KBM-7 (cell line): ENCODE measurements at places on chromosomes 3 and 15.

DNA sequence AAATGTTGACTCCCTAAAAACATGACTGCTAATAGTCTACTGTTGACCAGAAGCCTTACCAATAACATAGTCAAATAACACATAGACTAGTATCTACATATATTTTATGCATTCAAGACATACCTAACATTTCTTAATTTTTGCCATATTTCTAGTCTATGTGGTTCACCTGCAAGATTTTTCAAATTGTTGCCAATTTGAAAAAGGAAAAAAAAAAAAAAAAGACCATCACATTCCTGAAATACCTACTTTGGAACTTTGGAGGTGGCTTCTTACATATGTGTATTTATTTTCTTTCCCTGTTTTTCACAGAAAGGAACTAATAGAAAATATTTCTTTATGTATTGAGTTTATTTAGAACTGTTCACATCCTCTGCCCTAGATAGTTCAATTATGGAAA lies 13.4 kb upstream of the ATP13A3 start:
- DNase-seq: no peak

- no peak for DNase-seq
Observed at GRCh38 chr15:78419367-78419766, 18.6 kb upstream of the IREB2 start.

DNA sequence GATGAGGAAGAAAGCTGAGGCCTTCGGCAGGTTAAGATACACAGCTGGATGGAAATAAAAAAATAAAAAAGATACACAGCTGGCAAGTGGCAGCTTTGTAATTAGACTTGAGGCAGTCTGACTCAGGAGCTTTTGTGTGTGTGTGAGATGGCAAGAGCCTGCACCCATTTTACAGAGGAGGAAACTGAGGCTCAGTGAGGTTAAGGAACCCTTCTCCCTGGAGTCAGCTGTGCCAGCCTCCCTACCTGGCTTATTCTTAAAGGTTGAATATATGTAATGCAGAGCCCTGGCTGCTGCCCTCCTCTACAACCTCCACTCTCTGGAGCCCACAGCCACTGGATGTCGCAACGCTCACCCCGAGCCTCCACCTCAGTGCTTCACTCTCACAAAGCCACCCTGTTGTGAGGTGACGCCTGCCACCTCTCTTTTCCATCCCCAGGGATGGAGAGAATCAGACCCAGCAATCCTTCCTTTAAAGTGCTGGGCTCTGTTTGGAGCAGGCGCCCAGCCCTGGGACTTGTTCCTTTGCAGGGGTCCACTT lies 20.6 kb upstream of the FAM107A start:
- DNase-seq: no peak

DNA sequence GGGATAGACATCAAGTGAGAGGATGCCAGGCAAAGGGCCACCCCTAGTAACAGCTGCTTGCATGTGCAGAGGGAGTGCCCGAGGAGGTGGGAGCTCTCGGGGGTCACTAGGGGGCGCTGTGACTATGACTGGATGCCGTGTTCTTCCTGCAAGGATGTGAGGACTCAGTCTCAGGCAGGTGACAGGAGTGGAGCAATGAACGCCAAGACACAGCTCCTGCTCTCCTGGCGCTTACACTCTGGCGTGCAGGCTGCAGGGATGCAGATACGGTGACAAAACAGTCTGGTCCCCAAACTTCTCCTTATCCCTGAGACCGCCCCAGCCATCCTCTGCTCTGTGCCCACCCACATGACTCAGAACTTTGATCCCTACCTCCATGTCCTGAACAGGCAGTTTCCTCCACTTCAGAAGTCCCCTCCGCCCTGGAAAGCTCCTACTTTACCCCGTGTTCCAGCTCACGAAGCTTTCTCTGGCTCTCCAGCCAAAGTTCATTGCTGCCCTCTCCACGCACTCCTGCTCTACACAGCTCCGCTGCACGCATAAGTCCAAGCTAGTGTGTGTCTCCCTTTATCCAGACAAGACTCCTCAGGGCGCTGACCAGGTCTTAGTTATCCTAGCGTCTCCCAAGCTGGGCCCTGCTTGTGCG lies 14.7 kb downstream of the RHOV start:
- peak; percentile 87 for DNase-seq

- DNase-seq: no peak
Observed at GRCh38 chr3:47238017-47238416, 44.6 kb downstream of the KIF9 start.

- no peak for DNase-seq
Observed at GRCh38 chr3:15875016-15875689, 77.4 kb upstream of the ANKRD28 start.

DNA sequence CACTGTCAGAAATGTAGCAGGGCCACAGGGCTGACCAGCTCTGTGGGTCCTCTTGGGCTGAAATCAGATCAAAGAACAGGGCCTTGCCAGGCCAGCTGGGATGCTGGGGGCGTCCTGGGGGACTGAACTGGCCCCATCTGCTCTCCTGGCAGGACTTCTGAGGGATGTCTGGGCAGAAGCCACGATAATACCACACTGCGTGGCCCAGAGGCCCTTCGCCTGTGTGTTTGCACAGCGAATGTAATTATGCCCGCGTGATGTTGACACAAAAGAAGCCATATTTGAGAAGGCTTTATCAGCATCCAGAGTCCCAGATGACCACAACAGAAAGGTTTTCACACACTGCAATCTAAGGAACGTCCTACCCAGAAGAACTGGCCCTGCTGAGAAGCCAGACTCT lies 174.0 kb downstream of the RAB11A start:
- DNase-seq: no peak

GRCh38 chr3:23767546-23767945 lies 38.2 kb upstream of the UBE2E1 start:
- no peak for DNase-seq

- DNase-seq: no peak
Observed at GRCh38 chr3:194604126-194604525, 29.1 kb downstream of the TMEM44 start.

- DNase-seq: no peak
Observed at GRCh38 chr15:92652576-92652966, 3.0 kb downstream of the FAM174B start.

GRCh38 chr3:191523148-191523547 lies 62.2 kb downstream of the PYDC2 start:
- DNase-seq: no peak

DNA sequence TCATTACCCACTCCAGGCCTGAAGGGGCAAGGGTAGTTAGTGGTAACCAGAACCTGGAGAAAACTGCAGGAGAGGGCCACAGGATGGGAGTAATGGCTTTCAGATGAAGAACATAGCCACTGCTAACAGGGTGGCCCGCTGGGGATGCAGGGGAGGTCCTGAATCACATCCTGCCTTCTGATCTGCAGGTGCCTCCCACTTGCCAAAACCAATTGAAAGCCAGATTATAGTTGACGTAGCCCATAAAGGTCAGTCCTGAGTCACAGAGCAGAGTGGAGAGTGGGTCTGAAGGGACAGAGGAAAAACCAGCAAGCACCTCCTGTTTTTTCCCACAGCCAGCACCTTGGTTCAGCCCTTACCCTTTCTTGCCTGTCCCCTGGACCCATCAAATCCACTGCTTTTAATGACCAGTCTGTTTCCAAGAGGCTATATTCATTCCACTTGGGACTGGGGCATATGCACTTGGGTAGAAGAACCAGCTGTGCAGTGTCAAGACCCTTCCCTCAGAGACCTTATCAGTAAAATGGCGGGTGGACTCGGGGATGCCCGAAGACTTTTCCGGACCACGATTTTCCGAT lies 646 bp upstream of the SLC35G2 start:
- peak; percentile 76 for DNase-seq

DNA sequence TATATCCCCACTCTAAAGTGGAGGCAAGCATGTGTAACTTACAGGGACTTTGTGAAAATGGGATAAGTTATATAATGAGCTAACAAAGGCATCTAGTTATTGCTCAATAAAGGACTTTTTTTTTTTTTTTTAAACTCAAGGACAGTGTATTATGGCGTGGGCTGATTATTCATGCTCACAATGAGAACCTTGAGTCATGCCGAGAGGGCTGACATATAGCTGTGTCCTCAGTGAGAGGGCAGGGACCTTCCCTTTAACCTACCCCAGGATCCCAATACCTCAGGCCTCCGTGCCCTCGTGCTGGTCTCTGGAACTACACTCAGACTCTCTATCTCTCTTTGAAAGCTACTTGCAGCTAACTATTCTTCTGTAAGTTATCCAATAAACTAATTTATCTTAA lies 319.9 kb upstream of the ICE2 start:
- DNase-seq: no peak

DNA sequence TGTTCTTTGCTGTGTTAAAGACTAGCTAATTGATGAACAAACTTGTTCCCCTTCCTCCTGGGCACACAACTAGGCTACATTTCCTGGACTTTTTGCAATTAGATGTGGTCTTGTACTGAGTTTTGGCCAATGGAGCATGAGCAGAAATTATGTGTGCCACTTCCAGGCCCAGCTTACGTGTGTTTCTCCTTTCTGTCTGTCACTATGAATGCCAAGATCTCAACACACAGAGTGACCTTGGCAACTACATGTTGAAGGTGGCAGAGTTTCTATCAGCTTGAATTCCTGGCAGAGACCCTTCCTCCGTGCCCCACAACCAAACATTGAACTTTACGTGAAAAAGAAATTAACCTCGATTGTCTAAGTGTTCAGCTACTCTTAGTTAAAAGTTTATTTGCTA lies 81.7 kb upstream of the PIAS1 start:
- DNase-seq: no peak
